Inflammatory macrophage treated with lipopolysaccharide for 4 hours (primary cell): ENCODE measurements at places on chromosomes 7 and 10.

- DNase-seq = no peak
Measured at GRCh38 chr10:1141261-1141660, 85.1 kb downstream of the WDR37 start.

- DNase-seq = peak; percentile 4
Measured at GRCh38 chr7:123635551-123636359, 19.9 kb upstream of the LMOD2 start.

GRCh38 chr10:36808625-36809362 lies 316.6 kb upstream of the ANKRD30A start:
- no peak for DNase-seq

GRCh38 chr7:99194301-99194700 lies 13.6 kb downstream of the KPNA7 start:
- no peak for DNase-seq

- peak; percentile 11 for DNase-seq
Measured at GRCh38 chr7:12670000-12670729, 17.3 kb upstream of the ARL4A start.

GRCh38 chr7:148722340-148723165 lies 23.9 kb downstream of the CUL1 start:
- no peak for DNase-seq

DNA sequence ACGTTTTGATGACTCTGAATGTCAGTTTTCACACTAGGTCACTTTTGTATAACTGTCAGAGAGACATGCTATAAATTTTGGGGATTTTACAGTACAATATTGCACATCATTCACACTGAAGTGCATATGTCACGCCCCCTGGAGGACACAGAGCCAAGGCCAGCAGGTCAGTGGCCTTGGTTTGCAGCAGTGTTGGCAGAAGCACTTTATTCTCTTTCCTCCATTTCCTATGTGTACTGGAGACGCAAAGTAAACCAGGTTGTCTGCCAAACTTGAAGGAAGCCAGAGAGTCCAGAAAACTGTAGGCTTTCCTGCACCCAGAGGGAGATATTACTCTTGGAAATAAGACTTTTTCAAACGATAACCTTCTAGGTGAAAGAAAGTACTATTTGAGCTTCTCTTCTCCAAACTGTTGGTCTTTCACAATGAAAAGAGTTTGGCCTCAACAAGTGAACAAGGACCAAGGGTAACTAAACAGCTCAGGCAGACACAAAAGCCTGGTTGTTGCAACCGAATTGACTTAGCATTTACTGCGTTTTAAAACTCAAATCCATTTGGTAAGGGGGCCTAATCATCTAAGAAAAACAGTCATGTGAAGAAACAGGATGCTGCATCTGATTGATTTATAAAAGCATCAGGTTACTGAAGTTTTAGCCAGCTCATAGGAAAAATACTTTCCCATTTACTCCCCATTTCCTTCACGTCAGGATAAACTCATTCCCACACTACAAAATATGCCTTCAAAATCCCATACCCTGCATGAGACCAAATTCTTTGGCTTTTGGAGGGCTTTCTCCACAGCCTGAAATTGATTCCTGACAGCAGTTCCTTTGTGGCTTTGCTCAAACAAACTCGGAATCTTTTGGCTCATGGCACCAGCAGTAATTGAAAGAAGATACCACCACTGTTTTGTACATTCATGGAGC lies 83.0 kb upstream of the SEC61G start:
- peak; percentile 43 for DNase-seq
